ENCODE measurements at places on chromosomes 11 and 22.
A peak's percentile ranks its signal among the peaks of the same experiment; 100 is the strongest.

DNA sequence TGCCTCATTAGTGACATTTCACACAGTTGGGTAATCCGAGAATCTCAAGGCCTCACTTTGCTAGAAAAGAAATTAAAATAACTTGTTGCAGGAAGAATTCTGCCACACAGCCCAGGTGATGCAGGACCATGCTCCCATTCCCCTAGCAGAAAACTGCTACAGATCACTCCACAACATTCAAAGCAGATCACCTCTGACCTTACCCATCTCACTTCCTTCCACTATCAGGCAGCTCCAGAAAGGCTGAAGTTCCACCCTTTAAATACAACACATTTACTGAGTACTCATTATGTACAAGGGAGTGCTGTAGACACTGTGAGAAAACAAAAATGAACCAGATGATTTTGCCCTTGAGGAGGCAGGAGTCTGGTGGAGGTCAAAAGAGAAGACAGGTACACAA is 231.0 kb downstream of the TTC28 start:
- DNase-seq = no peak

GRCh38 chr11:14894657-14895598 is 2.9 kb upstream of the CYP2R1 start:
- DNase-seq = no peak

DNA sequence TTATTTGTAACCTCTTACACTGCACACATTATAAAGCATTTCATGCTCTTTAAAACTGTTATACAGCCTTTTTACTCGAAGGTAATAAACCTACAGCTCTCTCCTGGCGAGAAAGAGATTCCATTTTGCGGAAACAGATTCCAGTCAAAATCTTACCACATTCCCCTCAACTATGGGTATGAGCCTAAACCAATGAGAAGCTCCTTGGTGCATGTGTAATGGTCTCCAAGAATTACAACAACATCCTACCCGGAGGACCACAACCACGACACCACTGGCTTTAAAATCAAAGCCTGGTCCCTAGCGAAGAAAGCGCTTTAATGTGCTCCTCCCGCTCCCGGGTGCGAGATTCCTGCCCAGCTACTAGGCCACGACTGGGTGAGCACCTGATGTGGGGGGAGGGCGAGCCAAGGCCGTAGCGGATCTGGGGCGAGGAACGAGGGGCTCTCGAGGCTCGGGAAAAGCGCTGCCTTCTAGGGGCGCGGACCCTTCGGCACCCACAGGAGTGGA is 821 bp downstream of the CELF1 start:
- peak; percentile 13 for DNase-seq

- DNase-seq = no peak
Measured at GRCh38 chr22:46027211-46028105, 50.5 kb upstream of the WNT7B start.

DNA sequence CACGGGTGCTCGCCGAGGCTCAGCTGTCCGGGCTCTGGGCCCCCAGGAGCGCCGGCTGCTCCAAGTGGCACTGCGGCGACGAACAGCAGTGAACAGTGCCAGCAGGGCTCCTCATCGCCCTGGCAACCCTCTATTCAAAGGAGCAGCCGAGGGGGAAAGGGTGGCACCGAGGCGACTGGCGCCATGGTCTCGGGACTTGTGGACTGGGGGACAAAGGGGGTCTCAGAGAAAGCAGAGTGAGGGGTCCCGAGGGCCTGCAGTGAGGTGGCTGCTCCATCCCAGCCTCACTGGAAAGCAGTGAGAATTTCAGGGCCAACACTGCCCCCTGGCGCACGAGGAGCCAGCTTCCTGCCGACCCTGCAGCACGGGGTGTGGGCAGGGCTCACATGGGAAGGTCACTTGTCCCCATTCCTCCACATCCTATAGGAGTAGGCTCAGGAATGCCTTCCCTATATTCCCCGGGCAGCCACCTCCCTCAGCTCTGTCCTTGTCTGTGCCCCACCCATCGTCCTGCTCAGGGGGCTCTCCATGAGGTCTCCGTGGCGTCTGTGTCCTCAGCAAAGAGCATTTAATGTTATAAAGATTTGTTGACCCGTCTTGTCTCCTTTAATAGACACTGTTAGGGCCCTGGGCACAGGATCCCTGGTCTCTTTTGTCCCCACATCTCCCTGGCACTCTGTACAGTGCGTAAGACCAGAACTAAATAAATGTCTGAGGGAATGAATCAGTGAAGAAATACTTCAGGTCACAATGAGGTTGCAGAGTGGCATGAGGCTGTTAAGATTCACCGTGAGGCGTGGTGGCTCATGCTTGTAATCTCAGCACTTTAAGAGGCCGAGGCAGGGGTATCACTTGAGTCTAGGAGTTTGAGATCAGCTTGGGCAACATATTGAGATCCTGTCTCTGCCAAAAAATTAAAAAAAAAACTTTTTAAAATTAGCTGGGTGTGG is 26.4 kb downstream of the LRFN4 start:
- peak; percentile 85 for DNase-seq

DNA sequence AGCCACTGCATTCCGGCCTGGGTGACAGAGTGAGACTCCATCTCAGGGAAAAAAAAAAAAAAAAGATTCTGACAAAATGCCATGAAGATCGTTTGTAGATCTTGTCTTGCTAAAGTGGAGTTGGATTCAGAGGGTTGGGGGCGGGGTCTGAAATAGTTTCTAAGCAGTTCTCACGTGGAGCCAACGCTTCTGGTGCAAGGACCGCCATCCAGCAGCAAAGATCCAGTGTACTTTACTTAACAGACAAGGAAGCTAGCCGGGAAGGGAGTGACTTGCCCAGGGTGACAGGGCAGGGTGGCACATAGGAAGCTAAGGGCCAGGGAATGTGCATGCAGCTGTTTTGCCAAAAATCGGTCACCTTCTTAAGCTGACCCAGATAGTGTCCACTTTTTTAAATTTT is 27.4 kb downstream of the APOL1 start:
- no peak for DNase-seq

DNA sequence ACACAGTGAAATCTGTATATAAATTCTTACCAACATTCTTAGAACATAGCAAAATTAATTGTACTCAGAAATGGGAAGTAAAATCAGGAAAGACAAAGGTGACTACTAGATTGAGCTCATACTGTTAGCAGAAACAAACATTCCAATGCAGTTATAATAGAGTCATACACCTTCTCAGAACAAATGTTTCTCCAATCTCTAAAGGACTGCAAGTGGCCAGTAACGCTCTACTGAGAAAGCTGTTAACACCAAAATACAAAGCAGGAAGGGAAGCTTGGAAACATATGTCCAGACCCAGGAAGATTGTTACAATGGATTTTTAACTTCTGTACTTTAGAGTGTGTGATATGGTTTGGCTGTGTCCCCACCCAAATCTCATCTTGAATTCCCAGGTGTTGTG is 341.5 kb downstream of the LARGE1 start:
- peak; percentile 11 for DNase-seq

GRCh38 chr22:23075525-23076216 is 5.4 kb downstream of the GNAZ start:
- DNase-seq = peak; percentile 66

GRCh38 chr11:124673333-124674167 is at the start of the genes SIAE and SPA17:
TSS of gene SIAE (minus strand) at chr11:124673739. CDS start at chr11:124673708, 31 bp downstream.
TSS of gene SPA17 (plus strand) at chr11:124673904. CDS start at chr11:124675265, 1,361 bp downstream.
- DNase-seq = peak; percentile 84

GRCh38 chr11:58609723-58610122 is 12.7 kb upstream of the CNTF start:
- no peak for DNase-seq

DNA sequence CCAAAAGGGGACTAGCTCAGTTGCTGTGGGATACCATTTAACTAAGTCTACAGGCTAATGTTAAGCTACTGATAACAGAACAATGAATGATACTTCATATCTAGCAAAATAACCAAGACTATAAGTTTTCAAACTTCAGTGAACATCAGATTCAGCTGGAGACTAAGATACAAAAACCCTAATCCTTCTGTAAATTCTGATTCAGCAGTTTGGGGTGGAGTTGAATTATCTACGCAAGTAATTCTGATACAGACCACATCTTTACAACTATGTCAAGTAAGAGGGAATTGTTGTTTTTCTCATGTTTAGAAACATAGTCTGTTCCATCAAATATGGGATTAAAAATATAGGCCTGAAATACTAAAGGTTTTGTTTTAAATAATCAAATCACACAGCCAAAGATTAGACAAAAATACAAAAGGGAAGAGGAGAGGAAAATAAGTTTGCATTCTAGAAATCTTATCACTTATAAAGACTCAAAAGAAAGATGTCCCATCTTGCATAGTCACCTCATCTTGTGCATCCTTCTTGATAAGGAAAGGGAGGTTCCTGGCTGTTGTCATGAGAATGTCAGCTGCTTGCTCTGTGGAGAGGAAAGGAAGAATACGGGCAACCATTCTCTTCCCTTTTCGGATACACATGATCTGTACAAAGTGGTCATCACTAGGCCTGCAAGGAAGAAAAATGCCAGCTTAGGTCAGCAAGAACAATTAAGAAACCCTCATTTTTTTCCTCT is 21.4 kb downstream of the PATL1 start:
- no peak for DNase-seq

DNA sequence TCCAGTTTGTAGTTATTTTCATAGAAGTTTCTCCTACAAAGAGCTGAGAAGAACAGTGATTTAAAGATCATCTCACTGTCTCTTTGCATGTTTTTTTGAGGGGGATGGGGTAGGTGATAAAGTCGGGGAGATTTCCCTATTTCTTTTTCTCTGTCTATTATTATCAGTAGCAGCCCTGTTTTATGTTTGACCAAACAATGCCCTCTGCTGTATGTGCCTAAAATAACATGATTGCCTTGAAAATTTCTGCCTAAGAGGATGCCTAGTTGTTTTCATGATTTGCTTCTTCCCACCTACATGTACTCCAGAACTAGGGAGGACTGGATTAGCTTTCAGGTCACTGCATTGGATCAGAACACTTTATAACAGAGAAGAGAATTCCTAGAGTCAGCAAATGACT is 1330.2 kb downstream of the LRRC4C start:
- DNase-seq = no peak

DNA sequence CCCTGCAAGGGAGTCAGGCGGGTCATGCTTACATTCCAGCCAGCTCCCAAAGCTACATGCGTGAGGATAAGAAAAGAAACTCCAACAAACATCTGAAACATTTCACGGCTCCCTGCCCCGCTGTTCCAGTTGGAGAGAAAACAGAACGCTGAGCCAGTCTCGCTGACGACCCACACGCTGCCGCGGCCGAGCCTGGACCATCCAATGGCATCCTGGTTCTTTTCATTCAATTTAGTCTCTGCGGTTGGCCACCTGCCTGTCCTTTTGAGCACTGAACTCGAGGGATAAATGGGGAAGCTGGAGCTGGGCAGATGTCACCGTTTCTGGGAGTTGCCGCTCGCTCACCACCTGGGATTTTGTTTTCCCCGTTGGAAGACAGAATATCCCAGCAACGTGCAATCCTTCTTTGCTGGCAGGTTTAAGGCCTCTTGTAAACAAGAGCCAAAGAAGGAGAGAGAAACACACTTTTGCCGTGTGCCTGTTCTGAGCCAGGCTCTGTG is 45.3 kb upstream of the SHISAL1 start:
- DNase-seq = no peak

DNA sequence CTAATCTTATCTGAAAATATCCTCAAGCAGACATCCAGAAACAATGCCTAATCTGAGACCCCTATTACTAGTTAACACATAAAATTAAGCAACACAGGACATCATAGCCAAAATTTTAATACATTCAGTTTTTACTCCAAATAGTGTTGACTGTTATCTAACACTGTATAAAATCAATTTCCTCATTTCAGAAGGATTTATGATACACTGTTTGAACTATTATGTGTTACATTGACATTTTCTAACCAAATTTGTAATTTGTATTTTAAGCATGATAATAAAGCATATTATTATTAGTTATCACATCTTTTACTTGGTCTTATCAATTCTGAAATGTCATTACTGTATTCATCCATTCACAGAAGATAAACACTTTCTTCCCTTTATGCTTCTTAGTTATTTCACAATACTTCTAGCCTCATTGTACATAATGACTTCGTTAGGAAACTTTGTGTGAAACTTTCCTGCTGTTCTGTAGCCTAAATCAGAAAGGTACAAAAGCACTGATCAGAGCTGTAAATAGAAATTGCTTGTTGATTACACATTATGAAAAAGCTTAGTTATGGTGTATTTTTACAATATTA is 1248.9 kb downstream of the JRKL start:
- no peak for DNase-seq

- no peak for DNase-seq
Measured at GRCh38 chr11:11968511-11969280, 39.7 kb downstream of the DKK3 start.

DNA sequence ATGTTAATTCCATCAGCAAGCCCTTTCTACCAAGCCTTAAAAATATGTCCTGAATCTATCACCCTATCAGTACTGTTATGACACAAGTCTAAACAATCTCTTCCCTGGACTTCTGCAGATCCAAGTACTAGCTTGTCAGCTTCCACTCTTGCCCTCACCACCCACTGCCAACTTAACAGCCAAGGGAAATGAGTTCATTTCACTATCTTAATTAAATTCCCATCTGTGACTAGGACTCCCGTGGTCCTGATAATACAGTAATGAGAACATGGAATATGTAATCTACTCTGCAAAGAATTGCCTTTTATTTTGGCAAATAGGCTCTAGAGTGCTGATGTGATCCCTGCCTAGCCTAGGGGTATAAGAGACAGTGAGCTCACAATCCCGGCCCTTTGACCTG is 10.1 kb downstream of the UBQLN3 start:
- DNase-seq = no peak

- no peak for DNase-seq
Measured at GRCh38 chr22:43821606-43822425, 9.7 kb upstream of the EFCAB6 start.

DNA sequence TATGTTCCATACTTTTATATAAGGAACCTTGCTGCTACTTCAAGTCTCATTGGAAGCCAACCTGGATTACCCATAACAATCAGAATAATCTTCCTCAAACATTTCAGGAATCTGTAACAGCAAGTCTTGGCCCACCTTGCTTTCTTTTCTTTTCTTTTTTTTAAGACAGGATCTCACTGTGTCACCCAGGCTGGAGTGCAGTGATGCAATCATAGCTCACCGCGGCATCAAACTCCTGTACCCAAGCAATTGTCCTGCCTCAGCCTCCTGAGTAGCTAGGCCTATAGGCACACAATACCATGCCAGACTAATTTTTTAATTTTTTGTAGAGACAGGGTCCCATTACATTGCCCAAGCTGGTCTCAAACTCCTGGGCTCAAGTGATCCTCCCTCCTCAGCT is 29.3 kb upstream of the PRDM10 start:
- no peak for DNase-seq

GRCh38 chr11:13923182-13923581 is 39.3 kb upstream of the SPON1 start:
- DNase-seq = no peak

DNA sequence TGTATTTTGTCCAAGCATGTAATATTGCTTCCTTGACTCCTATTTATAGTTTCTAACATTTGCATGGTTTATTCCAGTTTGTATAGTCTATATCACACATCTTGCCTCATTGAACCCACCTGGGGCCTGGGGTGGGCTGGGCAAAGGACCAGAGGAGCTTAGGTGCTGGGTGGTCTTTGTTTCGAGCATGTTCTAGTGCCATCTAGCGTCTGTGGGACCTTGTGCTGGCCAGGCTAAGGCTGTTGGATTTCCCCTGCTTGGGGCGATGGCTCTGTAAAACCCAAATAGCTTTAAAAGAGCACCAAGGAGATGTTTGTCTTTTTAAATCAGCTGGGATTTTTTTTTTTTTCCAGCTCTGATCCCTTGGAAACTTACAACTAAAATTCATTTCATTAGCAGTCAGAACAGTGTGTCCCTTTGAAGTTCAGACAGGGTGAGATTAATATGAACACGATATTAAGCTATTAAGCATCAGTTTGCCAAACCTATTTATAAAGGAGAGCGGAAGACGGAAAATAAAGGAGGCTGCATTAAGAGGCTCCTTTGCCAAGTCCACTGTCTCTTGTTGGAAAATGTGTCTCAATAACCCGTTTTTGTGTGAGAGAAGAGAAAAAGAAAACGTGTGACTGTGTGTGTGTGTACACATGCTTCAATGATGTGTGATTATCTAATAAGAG is 157.4 kb downstream of the COMMD9 start:
- DNase-seq = no peak

Data from RCC 7860 (cell line).